Coronary artery (tissue), 2 donors: ENCODE measurements at places on chromosomes 11 and 22.

- no peak for DNase-seq
These were observed 6.4 kb upstream of the EHF start for GRCh38 chr11:34614344-34615104.

DNA sequence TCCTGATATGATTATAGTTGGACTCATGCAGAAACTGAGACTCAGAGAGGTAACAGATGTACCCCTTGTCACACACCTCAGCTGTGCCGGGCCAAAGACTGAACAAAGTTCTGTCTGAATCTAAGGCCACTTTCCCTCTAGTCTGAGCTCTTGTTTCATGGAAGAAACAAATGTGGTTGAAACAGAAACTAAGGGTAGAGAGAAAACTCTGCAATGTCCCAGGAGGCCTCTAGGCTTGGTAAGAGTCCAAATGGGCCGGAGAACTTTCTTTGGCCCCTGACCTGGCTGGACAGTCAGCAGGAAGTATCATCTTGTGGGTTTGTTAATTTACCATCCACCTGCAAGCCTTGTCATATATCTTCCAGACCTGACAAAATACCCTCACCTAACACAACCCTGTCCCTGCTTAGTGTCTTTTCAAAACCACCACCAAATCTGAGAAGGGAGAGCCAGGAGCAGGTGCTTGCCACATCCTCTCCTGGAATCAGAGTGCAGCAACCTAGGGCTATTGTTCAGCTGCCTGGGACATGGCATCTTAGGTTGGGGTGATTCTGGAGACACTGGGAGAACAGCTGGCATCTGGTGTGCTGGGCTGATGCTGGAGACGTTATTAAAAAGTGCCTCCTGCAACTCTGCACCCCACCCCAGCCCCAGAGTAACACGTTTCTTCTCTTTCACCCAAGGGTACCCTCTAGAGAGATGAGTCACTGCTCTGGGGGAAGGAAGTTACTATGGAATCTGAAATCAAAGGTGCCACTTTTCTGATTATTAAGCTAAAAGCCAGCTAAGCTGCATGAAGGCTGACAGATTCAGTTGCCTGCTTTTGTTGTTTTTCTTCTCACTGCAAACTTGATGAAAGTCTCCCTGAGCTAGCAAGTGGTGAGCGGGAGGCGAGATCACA lies 126.3 kb upstream of the TIMP3 start:
- no peak for DNase-seq

DNA sequence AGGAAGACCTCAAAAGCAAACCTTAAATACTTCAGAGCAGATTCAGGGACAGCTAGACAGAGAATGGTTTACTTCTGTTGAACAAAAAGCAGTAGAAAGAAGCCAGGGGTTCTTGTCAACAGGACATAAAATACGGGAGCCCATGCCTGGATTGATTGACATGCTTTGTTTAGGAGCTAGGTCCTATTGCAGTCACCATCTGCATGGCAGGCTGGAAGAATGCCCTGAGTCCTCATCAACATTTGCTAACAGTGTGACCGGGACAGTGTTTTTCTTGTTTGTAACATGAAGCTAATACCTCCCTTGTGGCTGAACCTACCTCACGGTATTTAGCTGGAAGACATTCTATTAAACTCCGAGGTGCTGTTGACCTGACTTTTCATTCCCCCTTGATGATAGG lies 225.4 kb downstream of the NTM start:
- DNase-seq = no peak

- DNase-seq = no peak
These were observed 695 bp downstream of the PEX26 start for GRCh38 chr22:18078329-18079041.

DNA sequence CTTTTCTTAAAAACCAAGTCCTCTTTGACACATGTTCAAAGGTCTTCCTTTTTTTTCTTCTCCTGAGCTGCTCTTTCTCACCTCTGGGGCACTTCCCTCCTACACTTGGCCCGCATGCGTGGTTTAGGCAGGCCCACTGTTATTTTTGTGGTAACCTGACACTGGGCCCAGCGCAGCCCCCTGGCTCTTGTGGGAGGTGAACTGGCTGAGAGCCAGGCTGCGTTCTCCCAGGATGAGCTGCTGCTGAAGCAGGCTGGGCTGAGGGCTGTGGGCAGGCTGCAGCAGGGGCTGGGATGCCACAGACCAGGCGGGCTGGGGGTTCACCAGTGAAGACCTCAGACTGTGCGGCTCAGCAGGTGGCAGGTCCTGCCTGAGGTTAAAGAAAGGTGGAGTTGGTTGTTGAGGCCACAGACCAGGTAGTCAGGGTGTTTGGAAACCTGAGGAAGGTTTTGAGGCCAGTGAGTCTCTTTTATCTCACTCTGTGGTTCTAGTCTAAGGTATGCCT lies 72.4 kb downstream of the TEAD1 start:
- no peak for DNase-seq

GRCh38 chr22:50063589-50064393 lies 5.7 kb upstream of the TTLL8 start:
- DNase-seq = no peak

DNA sequence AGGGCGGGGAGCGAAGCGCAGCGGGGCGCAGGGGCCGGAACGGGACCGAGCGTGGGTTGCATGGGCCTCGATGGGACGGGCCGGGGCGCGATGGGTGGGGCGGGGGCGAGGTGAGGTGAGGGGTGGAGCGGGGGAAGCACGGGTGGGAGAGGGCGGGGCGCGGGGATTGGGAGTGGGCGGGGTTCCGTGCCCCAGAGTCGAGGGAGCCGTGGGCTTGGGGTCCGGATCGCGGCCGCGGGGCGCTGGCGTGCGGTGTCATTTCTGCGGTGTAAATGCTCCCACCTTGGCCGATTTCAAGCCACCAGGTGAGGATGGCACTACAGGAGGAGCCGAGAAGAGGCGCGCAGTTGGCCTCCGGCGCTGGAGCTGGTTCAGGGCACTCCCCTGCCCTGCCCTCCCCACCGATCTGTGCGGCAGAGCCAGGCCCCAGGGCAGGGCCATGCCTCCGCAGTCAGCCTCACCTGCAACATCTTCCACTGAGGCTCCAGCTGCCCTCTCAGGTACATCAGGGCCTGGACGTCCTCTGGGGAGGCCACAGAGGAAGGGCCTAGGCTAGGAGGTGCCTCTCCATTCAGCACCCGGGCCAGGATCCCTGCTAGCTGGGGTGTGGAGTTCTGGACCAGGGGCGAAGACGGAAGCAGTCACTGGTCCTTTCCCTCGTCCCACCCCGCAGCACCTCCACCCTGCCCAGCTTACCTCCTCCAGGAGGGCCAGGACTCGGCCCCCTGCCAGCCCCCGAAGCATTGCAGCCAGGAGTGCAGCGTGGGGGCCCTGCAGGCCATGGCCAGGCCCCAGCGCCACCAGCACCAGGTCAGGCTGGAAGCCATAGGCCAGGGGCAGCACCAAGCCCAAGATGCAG lies 620 bp upstream of the TUBGCP6 start:
- no peak for DNase-seq

GRCh38 chr22:38104084-38104483 lies 6.4 kb downstream of the BAIAP2L2 start:
- DNase-seq = no peak

GRCh38 chr11:128187377-128187776 lies 400.0 kb downstream of the ETS1 start:
- DNase-seq = no peak

GRCh38 chr11:32840587-32840986 lies 10.9 kb downstream of the PRRG4 start:
- no peak for DNase-seq

DNA sequence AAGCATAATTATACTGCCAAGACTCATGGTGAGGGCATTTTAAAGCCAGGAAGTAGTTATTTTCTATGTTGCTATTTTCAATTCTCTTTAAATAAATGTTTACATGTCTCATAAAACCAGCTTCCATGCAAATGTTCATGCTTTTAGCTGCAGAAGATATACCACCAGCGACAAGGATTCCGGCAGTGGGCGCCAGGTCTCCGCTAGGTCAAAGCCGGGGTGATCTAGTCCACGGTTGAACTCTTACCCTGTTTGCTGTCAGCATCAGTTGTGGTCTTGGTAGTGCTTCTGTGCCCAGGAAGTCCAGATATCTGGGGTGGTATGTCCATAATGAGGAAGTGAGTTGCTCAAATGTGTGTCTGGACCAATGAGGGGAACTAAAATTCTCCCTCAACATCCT lies 265.7 kb downstream of the BRD1 start:
- DNase-seq = peak; percentile 67

GRCh38 chr22:27107824-27108223 lies 450.4 kb downstream of the MIAT start:
- peak; percentile 75 for DNase-seq

DNA sequence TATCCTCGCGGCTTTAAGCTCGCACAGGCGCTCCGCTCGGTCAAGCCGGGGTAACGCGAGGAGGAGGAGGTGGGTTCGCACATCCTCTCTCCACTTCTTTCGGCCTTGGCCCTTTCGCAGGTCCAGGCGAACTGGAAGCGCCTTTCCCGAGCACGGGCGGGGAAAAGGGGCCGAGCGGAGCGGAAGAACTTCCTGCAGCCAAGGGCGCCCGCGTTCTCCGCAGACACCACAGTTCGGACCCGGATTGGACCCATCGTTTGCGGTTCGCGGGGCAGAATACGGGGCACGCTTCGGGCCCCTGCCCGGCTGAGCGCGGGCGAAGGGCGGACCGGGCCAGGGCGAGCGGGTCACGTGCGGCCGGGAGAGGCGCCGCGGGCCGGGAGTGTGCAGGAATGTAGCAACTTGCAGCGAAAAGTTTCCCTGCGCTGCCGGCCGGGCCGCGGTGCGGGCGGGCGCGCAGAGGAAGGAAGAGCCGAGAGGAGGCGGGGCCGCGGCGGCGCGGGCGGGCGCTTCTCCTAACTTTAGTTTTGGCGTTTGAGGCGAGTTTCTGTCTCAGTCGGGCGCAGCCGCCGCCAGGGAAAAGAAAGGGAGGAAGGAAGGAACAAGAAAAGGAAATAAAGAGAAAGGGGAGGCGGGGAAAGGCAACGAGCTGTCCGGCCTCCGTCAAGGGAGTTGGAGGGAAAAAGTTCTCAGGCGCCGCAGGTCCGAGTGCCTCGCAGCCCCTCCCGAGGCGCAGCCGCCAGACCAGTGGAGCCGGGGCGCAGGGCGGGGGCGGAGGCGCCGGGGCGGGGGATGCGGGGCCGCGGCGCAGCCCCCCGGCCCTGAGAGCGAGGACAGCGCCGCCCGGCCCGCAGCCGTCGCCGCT lies at the start of gene YAP1:
Gene YAP1 (plus strand): TSS at position 552 of the 865 bp plus-strand sequence. CDS start 402 bp downstream, outside the sequence.
- peak; percentile 93 for DNase-seq

DNA sequence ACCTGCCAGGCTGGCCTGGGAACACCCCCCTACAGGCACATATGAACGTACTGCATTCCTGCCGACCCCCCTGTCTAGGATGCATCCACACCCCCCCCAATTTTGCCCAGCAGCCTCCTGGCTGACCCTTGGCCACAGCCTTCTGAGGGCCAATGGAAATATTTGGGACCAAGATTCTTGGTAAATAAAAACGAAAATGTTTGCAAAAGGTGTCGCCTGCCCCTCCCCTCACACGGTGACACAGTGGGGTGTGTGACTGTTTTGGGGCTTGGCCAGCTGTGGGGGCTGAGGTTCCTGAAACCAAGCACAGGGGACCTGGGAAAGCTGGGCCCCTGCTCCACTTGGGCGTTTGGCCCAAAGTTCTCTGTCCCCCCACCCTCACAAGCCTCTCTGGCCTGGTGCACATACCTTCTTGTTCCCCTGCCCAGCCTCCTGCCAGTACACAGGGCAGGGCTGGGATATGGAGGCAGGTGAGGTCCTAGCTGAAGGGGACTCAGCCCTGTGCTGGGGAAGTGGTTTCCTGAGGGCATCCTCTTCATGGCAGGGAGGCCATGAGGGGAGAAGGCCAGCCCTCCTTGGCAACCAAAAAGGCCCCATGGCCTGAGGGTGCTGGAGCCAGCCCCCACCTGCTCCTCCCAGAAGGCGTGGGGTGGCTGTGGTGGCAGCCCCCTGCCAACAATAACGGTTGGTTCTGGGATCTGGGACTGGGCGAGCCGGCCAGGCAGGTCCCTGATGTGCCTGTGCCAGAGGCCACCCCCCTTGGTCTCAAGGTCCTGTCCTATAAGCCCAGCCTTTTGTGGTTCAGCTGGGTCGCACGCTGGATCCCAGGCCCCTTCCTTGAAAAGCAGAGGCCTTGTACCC lies 2.1 kb upstream of the CRACR2B start:
- DNase-seq = no peak
